Dermis microvascular lymphatic vessel endothelial cell (primary cell): ENCODE measurements at places on chromosomes 4 and X.

DNA sequence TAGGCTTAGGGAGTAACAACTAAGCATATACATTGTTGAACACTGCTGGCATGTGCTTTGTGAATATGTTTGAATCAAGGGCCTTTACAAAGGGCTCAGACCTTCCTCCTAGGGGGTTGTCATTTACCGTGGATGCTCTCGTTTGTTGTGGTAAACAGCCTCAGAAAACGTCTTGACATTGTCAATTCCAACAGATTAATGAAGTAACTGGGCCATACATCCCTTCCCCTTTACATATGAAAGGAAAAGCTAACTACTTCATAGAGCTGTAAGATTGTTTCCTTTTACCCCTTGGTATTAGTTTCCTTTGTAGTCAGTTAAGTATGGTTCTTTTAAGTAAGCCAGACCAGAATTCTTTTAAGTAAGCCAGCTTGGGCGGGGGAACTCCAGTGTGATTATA is 42.9 kb downstream of the FAT4 start:
- no peak for DNase-seq

- no peak for DNase-seq
Measured at GRCh38 chr4:152803541-152803940, 23.8 kb downstream of the ARFIP1 start.

- DNase-seq: no peak
Measured at GRCh38 chrX:139639253-139639652, 68.7 kb downstream of the MCF2 start.

- no peak for DNase-seq
Measured at GRCh38 chr4:41172786-41173185, 41.6 kb downstream of the APBB2 start.

DNA sequence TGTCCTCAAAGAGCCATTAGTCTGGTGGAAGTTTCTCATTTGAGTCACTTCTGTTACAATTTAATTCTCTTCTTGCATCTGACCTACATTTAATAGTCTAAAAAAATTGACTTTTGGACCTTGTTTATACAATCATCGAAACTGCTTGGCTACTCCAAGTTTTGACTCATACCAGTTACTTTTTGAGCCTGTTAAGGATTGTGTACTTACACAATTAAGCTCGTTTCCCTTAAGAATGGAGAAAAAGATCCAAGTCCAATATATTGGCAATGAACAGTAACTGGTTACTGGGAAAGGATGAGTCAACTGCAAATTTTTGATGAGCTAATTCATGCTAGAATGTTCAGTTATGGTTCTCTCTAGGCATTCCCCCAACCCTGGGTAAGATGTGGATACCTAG is 58.2 kb downstream of the DCX start:
- DNase-seq: no peak

DNA sequence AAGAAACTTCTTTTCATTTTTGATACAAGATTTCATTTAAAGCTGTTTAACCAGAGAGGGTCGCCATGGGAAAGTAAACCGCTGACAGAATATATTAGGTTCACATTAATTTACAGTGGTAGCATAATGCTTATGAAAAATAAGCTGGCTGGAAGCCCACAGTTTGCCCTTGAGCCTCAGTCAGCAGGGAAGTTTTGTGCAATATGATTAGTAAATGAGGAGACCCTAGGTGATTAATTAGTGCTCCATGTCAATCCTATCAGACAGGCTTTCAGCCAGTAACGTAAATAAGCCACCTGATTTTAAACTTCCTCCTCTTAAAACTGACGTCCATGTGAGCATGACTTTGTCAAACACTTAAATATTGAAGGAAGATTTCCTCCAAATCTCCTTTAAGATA is 134.2 kb downstream of the TSPAN5 start:
- DNase-seq: no peak
